SIG-M5 (cell line): ENCODE measurements at places on chromosomes 5 and 9.

GRCh38 chr5:134510970-134511795 lies 14.3 kb upstream of the JADE2 start:
- no peak for DNase-seq

- DNase-seq: no peak
These were observed 14.6 kb upstream of the KCNIP1 start for GRCh38 chr5:170489199-170489598.

DNA sequence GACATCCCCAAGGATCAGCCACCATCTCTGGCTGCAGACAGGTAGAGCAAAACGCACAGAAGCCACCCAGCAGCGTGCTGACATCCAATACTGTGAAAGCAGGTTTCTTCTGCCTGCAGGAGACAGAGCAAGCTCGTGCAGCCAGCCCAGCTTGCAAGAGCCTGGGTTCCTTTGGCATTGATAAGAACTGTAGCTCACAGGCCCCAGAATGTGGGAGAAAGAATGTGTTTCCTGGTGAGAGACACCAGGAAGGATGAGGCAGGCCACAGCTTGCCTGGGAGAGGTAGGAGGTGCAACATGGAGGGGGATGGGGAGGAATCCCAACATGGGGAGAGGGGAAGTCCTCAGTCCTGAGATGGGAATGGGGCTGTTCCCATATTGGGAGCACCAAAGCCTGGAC lies 34.0 kb upstream of the ARAP3 start:
- DNase-seq: no peak

DNA sequence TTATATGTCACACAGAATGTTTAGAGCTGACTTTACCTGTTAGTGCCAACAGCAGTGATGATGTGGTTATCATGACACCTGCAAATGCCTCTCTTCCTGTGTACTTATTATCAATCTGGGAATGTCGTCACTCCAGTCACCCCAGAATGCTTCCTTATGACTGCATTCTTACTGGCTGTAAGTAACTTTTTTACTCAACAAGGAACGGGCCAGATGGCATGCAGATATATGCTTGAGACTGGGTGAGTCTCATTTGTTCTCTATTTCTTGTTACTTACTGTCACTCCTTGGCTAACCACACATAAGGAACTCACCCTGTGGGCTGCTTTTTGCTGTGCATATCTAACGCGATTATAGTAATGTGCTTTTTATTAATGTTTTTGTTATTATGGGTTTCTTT lies 385.5 kb upstream of the MEF2C start:
- no peak for DNase-seq

DNA sequence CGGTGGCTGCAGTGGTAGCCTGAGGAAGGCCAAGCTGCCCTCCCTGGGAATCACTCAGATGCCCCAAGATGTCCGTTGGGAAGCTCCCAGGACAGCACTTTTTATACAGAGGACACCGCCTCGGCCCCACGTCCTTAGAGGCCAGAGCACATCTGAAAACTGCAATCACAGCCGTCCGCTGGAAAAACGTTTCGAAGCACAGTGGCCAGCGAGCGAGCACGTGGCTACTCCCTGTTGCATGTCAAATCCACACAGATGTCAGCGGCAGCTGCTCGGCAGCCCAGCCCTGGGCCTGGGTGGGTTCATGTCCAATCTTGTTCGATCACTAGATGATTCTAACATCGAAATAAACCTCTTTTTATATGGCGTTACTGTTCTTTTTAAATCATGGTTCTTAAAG lies 8.9 kb downstream of the PPP1R26 start:
- DNase-seq: no peak

GRCh38 chr5:169298193-169298592 lies 2.7 kb downstream of the SLIT3 start:
- no peak for DNase-seq

GRCh38 chr9:86177995-86178394 lies 78.6 kb upstream of the GOLM1 start:
- DNase-seq: no peak

DNA sequence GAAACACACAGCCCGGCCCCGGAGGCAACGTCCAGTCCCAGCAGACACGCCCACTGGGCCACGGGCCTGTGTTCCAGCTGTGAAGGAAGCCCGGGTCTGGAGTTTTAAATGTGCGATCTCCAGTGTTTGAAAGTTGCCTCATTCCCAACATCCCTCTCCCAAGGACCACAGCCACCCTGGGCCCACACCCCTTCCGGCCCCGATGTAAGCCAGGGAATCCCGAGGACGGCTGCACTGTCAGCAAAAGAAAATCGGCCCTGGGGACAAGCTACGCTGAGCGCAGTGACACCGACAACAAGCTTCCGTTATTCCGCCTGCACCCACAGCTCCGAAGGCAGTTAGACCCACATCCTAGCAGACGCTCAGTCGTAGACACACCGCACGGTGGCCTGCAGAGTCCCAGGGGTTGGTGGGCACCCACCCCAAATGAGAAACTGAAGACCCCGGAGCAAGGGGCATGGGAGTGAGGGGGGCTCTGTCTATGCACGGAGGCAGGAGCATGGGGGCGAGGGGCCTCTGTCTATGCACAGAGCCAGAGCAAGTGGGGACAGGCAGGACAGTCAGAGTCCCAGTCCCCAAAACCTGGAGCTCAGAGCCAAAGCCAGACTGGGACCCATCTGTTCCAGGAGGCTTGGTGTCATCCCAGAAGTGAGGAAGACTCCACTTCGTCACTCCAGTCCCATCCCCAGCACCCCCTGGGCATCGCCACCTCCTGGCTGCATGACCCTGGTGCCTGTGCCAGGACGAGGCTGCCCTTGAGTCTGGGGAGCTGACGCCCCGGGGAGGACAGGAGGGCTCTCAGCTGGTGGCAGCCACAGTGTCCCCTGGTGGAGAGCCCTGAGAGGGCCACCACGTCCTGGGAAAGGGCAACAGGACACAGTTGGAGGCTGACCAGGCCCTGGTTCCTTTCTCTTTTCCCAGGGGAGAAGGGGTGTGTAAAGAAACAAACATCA lies 23.4 kb downstream of the GLT6D1 start:
- DNase-seq: no peak
